Upper lobe of right lung (tissue), 1 donor: ENCODE measurements at places on chromosomes 4 and X. TPM values are rescaled to one million over a fixed set of nuclear protein-coding genes. Genes with fewer than 3 reads are reported as not detected.

DNA sequence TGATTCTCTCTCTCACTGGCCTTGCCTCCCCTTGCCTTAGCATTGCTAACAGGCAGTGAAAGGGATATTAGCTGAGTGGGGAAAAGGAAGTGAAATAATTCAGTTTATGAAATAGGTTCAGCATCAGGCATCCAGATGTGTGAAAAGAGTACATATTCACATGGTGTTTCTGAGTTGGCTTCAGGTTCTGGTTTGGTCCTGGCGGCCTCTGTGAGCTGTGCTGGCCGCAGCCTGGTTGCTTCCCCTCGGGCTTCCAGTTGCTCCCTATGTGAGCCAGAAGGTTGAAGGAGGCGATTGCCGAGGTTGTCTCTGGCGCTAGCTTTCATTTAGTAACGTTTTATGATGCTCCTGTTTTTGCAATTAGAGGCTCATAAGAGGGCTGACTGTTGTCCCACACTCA lies 99.1 kb upstream of the TLR2 start:
- no peaks in the 10 kb centered on the region for H3K27me3 ChIP-seq
- no peaks in the 10 kb centered on the region for H3K4me1 ChIP-seq
- no peak for DNase-seq
- H3K36me3 ChIP-seq = peaks cover 30% of the 10 kb centered on the region
- no peak overlapping the region for H3K4me3 ChIP-seq

HPF1 gene
- total RNA-seq = 18.9 TPM

FBXW7 gene
- 47.2 TPM for total RNA-seq

DNA sequence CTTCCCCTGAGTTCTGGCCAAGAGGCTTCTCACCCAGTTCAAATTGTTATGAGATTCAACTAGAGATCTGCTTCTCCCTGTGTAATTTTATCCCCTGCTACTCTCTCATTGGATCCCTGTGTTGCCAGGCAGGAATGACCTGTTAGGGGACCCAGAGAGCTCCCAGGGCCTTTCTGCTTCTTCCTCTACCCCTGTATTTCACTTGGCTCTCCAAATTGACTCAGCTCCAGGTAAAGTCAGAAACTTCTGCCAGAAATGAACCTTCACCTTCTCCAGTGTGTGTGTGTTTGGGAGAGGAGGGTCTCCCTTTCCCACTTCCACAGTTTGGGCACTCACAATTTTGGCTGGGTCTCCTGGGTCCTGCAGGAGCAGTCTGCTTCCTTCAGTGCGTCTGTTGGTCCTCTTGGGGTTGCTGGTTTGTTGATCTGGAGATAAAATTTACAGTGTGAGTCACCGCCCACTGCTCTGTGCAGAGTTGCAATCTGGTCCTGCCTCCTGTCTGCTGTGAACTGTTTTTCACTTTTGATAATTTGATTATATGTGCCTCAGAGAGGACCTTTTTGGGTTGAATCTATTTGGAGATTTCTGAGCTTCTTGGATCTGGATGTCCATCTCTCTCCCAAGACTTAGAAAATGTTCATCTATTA lies 112.4 kb upstream of the EDA2R start:
- H3K4me1 ChIP-seq = no peaks in the 10 kb centered on the region
- H3K27ac ChIP-seq = no peak overlapping the region
- DNase-seq = no peak

DNA sequence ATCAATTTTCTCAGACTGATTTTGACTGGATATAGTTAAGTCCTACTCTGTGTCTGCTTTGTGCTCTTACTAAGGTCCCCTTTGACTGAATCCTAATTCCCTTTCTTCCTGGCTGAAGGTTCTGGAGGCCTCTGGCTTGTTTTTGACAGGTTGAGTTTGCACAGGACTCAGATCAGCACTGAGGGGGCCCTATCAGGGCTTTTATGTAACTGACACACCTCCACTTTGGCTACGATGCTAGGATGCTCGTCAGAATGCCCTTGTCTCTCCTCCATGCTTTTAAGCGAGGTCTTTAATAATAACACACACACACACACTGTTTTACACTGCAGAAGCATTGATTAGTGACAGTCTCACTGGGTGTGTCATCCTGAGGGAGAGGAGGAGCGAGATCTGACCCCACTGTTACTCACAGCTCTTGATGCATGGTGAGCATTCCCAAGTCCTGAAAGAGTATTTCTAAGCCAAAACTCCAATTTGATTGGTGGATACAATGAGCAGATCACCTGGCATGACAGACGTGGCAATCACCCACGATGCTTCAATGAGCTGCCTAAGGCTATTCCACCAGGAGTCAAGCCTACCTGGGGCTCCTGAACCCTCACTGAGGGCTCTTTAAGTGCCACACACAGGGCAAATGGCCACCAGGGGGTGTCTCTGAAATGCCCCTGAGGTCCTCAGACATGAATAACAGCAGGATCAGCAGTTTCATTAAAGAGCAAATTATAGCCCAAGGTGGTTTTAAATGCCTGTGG lies 130.4 kb upstream of the CPEB2 start:
- peak; percentile 69 for DNase-seq
- no peaks in the 10 kb centered on the region for H3K27me3 ChIP-seq

HSFX4 gene
- total RNA-seq = not detected

DGAT2L6 gene
- total RNA-seq = not detected

TBC1D8B gene
- total RNA-seq = 8.4 TPM

ASB12 gene
- total RNA-seq = 0.32 TPM

DNA sequence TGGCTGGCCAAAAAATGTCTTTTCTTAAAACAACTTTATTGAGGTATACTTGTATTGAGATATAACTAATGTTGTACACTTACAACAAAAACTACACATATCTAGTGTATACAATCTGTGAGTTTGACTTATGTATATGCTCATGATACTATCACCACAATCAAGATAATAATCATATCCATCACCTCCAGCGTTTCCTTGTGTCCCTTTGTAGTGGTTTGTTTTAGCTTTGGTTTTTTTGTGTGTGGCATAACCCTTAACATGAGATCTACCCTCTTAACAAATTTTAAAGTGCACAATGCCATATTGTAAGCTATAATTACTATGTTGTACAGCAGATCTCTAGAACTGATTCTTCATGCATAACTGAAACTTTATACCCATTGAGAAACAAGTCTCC lies 13.4 kb upstream of the PCSK1N start:
- H3K4me1 ChIP-seq = no peaks in the 10 kb centered on the region
- no peaks in the 10 kb centered on the region for H3K36me3 ChIP-seq
- no peak overlapping the region for H3K4me3 ChIP-seq
- no peaks in the 10 kb centered on the region for H3K27me3 ChIP-seq

DNA sequence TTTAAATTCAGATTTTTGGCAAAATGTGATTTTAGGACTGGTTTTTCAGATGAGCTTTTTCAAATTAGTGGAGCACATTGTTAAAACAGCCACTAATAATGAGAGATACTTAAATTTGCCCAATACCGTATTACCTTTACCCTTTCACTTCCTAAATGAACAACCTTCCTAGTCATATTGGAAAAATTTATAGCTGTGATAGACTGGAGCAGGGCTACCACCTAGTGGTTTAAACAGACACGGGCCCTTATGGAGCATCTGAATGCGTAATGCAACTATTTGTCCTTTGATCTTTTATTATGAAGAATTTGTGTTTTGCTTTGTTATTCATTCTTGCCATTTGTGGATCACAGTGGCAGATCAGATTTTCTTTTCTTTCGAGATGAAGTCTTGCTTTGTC lies 72.7 kb downstream of the KDM6A start:
- no peaks in the 10 kb centered on the region for H3K27me3 ChIP-seq
- no peaks in the 10 kb centered on the region for H3K4me1 ChIP-seq
- no peaks in the 10 kb centered on the region for H3K36me3 ChIP-seq
- no peak for DNase-seq
- no peak overlapping the region for H3K27ac ChIP-seq
- no peak overlapping the region for H3K4me3 ChIP-seq

GRCh38 chr4:58465031-58465430 lies 1354.8 kb upstream of the IGFBP7 start:
- H3K4me3 ChIP-seq = no peak overlapping the region
- no peaks in the 10 kb centered on the region for H3K4me1 ChIP-seq
- no peaks in the 10 kb centered on the region for H3K27me3 ChIP-seq
- H3K27ac ChIP-seq = no peak overlapping the region

- no peaks in the 10 kb centered on the region for H3K4me1 ChIP-seq
- H3K4me3 ChIP-seq = no peak overlapping the region
- no peaks in the 10 kb centered on the region for H3K27me3 ChIP-seq
- no peak overlapping the region for H3K27ac ChIP-seq
Observed at GRCh38 chr4:90152024-90152423, 24.8 kb downstream of the CCSER1 start.

PRRG1 gene
- total RNA-seq = 16.3 TPM

DNA sequence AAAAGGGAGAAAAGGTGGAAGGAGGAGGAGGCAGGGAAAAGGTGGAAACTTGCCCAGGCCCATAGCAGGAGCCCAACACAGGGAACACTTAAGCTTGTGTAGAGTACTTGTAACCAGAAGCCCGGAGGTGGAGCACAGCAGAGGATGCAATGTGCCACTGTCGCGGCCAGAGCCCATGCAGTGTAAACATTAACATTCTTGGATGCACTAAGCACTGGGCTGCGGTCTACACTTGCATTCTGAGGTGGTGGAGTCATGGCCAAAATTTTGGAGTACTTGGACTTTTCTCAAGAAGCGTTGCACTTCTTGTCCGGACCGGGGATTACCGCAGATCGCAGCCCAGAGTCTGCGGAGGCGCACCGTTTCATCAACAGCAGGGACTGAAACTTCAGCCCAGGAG lies 4.5 kb upstream of the RHOXF1 start:
- no peaks in the 10 kb centered on the region for H3K36me3 ChIP-seq
- H3K27me3 ChIP-seq = no peaks in the 10 kb centered on the region
- no peak overlapping the region for H3K4me3 ChIP-seq
- no peaks in the 10 kb centered on the region for H3K4me1 ChIP-seq
- H3K27ac ChIP-seq = no peak overlapping the region

MAGEB2 gene
- total RNA-seq = not detected

GRCh38 chr4:57148177-57148576 lies 38.0 kb upstream of the IGFBP7 start:
- no peak overlapping the region for H3K27ac ChIP-seq
- H3K27me3 ChIP-seq = no peaks in the 10 kb centered on the region
- no peaks in the 10 kb centered on the region for H3K36me3 ChIP-seq
- no peak for DNase-seq
- no peaks in the 10 kb centered on the region for H3K4me1 ChIP-seq
- no peak overlapping the region for H3K4me3 ChIP-seq

DNA sequence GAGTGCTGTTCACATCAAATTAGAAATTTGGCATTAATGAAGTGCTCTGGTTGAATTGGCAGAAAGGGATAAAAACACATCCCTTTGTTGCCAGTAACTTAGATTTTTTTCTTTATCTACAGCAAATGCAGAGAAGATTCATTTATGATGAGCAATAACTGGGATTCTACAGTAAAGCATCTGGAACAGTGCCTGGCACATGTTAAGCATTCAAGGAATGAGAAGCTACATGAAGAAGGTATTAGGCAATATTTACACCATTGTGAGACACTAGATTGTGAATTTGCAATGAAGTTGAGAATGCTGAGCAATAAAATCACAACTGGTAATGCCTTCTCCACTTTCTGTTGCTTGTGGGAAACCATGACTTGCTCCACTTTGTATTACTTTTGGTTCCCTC lies 33.5 kb downstream of the PCDH19 start:
- no peaks in the 10 kb centered on the region for H3K27me3 ChIP-seq
- H3K27ac ChIP-seq = no peak overlapping the region
- no peak overlapping the region for H3K4me3 ChIP-seq
- H3K36me3 ChIP-seq = no peaks in the 10 kb centered on the region
- H3K4me1 ChIP-seq = no peaks in the 10 kb centered on the region

ATP8A1 gene
- 79.3 TPM for total RNA-seq

RPS6KA6 gene
- total RNA-seq = 2.4 TPM

- H3K27me3 ChIP-seq = no peaks in the 10 kb centered on the region
- H3K27ac ChIP-seq = no peak overlapping the region
- H3K4me3 ChIP-seq = no peak overlapping the region
- DNase-seq = no peak
- no peaks in the 10 kb centered on the region for H3K4me1 ChIP-seq
Observed at GRCh38 chr4:185638548-185639301, 103.4 kb upstream of the PDLIM3 start.

- H3K4me1 ChIP-seq = no peaks in the 10 kb centered on the region
- no peak overlapping the region for H3K27ac ChIP-seq
- H3K36me3 ChIP-seq = no peaks in the 10 kb centered on the region
- no peak overlapping the region for H3K4me3 ChIP-seq
- no peaks in the 10 kb centered on the region for H3K27me3 ChIP-seq
Observed at GRCh38 chr4:101843054-101843453, 52.5 kb downstream of the BANK1 start.

MTNR1A gene
- total RNA-seq = not detected

SLC2A9 gene
- 19.0 TPM for total RNA-seq

CYTL1 gene
- 11.5 TPM for total RNA-seq

DNA sequence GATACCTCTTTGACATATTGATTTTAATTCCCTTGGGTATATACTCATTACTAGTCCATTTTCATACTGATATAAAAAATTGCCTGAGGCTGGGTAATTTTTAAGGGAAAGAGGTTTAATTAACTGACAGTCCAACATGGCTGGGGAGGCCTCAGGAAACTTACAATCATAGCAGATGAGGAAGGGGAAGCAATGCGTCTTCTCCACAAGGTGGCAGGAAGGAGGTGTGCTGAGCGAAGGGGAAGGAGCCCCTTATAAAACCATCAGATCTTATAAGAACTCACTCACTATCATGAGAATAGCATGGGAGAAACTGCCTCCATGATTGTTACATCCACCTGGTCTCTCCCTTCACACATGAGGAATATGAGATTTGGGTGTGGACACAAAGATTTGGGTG lies 42.4 kb downstream of the MSX1 start:
- no peaks in the 10 kb centered on the region for H3K4me1 ChIP-seq
- H3K27ac ChIP-seq = no peak overlapping the region
- no peaks in the 10 kb centered on the region for H3K36me3 ChIP-seq
- no peaks in the 10 kb centered on the region for H3K27me3 ChIP-seq
- no peak for DNase-seq

DNA sequence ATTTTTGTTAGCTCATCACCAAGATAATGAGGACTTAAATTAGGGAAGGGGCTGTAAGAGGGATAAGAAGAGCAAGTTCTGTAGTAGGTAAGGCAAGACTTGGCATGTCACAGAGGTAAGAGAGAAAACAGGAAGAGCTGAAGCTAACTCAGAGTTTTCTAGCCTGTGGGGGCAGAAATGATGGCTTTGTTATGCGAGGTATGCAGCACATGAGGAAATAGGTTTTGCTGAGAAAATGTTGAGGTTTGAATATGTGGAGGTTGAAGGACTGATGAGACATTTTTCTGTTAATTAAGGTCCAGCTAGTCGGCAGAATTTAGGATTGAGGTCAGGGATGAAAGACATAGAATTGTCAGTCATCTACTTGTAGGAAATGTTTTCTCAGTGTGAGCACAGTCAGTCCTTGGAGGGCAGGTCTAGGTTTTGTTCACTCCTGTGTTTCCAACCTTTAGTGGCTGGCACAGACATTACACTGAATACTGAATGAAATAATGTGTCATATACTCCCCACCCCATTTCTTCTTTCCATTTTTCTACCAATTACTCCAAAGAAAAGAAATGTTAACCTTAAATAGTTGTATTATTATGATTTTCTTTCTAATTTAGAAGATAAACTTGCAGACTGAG lies 154.0 kb upstream of the AADAT start:
- H3K27me3 ChIP-seq = no peaks in the 10 kb centered on the region
- DNase-seq = no peak
- no peak overlapping the region for H3K4me3 ChIP-seq
- H3K36me3 ChIP-seq = no peaks in the 10 kb centered on the region
- H3K27ac ChIP-seq = no peak overlapping the region
